ENCODE measurements at places on chromosomes 2 and 18.

DNA sequence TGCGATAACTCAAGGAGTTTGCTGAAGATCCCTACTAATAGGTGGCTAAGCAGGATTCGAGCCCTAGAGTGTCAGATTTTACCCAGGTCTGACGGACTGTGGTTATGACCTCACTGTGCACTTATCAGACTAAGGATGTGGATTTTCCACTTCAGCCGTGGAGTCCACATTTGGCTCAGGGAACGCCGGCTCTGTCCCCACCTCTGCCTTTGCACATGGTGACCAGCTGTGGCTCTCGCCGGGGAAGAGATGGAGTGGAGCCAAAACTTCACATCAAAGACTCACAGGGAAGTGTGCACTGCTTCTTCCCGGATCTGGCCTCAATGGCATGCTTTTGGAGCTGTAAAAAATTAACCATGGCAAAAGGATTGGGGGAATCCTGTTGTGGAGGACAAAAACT is 249.3 kb upstream of the APCDD1 start:
- no peak for DNase-seq

- no peak for DNase-seq
Observed at GRCh38 chr2:207051385-207051965, 112.2 kb downstream of the CPO start.

GRCh38 chr18:75142677-75143076 is 66.3 kb downstream of the PTGR3 start:
- no peak for DNase-seq

GRCh38 chr2:7530001-7530400 is 612.8 kb downstream of the RNF144A start:
- no peak for DNase-seq

GRCh38 chr2:215830304-215830703 is 183.0 kb downstream of the MREG start:
- no peak for DNase-seq

- DNase-seq: no peak
Observed at GRCh38 chr2:200625958-200626363, 40.1 kb downstream of the AOX1 start.

- DNase-seq: no peak
Observed at GRCh38 chr18:10297086-10297485, 157.3 kb upstream of the APCDD1 start.

GRCh38 chr2:120605231-120605935 is 130.3 kb upstream of the GLI2 start:
- no peak for DNase-seq

GRCh38 chr2:19547321-19547720 is 188.9 kb upstream of the OSR1 start:
- no peak for DNase-seq

DNA sequence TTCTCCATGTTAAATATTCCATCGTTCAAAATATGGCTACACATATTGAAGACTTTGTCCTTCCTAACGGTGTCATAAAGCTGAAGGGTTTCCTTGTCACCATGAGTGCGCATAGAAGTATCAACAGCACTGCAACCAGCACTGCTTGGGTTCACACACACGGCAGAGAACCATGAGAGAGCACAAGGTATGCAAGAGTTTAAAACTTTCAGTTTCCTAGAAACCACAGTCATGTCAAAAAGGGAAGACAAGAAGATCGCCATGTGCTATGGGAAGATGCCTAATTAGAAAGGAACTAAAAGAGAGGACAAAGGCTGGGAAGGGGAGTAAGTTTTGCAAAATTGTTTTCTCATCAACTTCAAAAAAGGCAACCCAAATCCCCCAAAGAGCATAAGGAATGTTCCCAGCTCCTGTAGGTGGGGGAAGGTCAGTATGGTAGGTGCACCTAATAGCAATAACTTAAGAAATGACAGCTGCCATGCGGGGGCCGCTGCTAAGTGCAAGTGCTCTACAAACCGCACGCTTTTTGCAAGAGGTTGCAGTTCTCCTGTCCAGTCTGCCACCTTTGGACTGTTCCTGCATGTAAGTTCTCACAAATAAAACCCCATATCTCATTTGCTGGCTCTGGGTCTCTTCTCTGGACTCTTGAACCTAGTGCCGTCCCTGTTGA is 136.8 kb downstream of the TMEM163 start:
- no peak for DNase-seq

DNA sequence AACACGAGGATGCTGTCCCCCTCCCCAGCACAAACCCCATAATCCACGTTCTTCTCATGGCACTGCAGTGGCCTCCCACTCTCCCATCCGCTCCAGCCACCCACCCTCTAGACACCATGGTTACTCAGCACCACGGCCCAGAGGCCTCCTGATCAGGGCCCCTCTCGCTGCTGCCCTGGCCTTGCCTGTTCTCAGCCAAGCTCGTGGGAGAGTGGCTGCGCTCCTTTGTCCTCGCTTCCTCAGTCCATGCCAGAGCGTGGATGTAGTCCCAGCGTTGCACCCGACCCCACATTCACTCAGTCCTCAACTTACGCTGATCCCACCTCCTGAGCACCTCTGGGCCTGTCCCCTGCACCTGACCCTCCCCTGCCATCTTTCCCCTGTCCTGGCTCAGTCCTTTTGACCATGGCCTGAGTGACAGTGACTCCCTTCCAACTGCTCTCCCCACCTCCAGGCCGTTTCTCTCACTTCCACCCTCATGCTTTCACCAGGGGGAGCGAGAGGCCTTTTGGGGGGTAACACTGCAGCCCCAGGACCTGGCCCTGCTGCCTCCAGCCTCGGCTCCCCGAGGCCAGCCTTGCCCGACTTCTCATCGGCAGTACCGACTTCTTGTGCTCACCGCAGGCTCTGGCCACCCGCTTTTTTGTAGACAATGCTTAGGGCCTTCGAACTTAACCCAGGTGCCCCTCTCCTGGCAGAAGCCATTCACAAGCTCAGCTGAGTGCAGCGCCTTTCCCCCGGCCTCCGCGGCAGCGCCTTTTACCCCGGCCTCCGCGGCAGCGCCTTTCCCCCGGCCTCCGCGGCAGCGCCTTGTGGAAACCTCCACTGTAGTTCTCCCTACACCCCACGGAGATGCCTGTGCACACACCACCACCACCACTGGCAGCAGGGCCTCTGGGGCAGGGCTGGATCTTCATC is 131.4 kb downstream of the CLIP4 start:
- no peak for DNase-seq

- no peak for DNase-seq
Observed at GRCh38 chr2:95149397-95149984, 10.2 kb downstream of the ZNF514 start.

GRCh38 chr18:49486606-49486952 is 455 bp downstream of the C18orf32 start:
- DNase-seq: no peak

GRCh38 chr18:51051105-51051712 is 21.2 kb downstream of the SMAD4 start:
- no peak for DNase-seq

DNA sequence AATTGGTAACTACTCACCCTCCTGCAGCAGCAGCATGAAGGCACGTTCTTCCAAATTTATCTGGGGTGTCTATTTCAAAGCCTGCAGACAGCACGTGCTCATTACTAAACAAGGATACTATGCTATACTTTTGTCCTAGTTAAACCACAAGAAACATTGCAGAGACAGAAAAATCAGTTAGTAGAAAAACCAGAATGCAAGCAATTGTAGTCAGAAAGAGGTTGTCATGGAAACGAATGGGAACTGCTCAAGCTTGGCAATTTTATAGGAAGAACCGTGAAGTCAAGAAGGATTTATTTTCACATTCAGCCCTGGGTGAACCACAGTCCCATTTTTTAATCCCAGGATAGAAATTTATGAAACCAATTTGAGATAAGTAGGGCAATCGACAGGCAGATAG is 162.2 kb upstream of the PGAP1 start:
- DNase-seq: no peak

DNA sequence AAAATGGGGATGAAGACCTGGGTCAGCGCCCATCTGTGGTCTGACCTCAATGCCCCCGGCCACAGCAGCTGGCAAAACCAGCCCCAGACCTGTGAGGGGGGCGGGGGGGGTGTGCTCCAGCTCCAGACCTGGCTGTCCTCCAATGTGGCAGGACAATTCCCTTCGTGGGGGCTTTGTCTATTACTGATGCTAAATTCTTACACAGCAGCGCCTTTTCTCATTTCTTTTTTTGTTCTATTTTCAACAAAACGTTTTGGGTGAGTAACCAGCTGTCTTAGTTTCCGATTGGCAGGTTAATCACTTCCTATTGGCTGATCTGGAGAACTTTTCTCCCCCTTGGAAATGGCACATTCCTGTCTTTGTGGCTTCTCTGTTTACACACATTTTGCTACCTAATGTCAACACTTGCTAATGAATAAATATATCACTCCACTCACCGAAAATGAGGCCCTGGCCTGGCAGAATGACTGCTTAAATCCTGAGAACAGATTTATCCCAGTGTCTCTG is 4.4 kb downstream of the SMAD7 start:
- DNase-seq: no peak

DNA sequence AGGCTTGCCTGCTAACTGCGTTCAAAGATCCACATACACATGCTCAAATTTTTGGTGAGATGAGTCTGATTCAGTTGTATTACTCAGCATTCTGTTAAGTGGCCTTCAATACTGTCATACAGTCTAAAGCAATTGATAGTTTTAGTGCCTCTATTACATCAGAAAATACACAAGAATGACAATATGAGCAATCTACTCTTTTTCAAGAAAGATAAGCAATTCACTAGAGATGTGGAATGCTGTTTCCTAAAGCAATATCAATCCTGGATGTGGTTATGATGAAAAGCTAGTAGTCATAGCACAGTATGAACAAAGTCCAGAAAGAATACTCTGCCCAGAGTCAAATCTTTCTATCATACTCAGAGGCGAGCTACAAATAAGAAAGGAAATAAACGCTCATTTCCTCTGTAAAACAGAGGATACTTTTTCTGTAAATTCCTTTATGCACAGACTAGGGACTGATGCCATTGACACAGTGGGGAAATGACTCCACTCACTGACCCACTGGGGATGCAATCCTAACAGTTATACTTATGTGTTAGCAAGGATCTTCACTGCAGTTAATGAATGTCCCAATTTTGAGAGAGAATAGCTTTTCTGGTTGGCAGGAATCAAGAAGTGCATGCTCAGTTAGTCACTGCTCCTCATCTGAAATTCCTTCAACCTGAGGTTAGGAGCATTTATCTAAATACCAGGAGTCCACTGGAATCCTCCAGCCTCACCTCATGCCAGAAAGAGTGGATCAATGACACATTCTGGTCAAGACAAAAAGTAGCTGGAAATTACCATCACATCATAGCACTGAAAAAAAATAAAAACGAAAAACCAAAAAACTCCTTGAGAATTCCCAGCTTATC is 83.3 kb downstream of the PDE11A start:
- no peak for DNase-seq

DNA sequence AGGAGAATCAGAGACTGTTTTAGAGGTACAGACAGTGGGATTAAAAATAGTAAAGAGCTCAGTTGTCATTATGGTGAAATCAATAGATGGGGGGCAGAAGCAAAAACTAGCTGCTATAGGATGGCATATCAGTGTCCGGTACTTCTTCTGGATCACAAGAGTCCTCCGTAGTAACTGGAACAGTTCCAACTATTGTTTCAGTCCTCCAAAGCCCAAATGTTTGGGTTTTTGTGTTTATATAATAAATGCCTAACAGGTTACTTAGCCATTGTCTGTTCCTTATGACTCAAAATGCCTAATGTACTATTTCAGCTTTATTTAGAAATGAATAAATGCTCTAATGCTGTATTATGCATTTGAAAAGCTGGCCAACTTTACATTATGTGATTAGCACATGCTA is 401.2 kb downstream of the PTH2R start:
- no peak for DNase-seq

GRCh38 chr2:178928077-178928476 is 120.9 kb upstream of the TTN start:
- DNase-seq: no peak

GRCh38 chr2:195604706-195605105 is 52.3 kb upstream of the SLC39A10 start:
- no peak for DNase-seq

- no peak for DNase-seq
Observed at GRCh38 chr2:76808732-76809131, 713.4 kb downstream of the LRRTM4 start.

DNA sequence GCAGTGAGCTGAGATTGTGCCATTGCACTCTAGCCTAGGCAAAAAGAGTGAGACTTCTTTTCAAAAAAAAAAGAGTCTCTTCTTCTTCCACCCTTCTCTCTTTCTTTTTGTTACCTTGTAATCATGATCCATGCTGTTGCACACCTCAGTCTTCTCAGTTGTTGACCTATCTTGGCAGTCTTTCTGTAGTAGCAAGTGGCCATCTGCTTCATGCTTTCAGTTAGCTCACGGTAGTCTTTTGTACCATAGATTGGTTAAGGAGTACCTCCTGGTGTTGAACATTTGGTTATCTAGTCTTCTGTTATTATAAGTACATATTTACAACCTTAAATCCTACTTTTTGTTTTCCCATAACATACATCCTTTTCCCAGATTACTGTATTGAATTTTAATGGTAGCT is 3.1 kb downstream of the GORASP2 start:
- DNase-seq: no peak

DNA sequence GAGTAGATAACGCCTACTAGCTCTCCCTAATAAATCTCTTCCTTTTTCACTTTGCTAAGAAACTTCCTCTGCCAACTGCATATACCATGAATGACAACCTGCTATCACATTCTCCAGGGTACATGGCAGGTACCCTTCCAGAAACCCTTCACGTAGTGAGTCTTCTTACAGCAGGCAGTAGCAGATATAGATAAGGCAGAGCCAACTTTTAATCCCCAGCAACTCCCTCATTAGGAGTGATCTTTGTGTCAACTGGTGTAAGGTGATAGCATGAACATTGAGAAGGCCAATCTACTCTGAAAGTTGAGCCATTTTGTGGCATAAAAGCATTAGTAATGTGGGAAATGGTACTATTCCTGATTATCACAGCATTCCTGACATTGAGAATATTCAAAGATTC is 5.7 kb upstream of the STK17B start:
- no peak for DNase-seq

DNA sequence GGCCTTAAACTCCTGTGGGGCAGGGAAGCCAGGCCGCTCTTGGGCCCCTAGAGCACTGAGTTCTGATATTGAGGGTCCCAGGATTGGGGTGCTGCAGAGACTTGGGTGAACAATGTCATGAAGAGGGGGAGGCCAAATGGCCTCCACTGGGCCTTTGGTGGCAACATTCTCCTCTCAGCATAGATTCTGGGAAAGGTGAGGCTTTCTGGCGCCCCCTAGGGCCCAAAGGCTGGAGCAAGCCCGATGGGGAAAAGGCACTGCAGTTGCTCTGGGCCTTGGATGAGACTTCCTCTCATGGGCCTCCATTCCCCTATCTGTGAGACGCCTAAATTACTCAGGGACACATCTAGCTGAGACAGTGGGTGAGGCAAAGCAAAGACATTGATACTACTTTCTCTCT is 84.8 kb downstream of the ACAA2 start:
- peak; percentile 62 for DNase-seq

DNA sequence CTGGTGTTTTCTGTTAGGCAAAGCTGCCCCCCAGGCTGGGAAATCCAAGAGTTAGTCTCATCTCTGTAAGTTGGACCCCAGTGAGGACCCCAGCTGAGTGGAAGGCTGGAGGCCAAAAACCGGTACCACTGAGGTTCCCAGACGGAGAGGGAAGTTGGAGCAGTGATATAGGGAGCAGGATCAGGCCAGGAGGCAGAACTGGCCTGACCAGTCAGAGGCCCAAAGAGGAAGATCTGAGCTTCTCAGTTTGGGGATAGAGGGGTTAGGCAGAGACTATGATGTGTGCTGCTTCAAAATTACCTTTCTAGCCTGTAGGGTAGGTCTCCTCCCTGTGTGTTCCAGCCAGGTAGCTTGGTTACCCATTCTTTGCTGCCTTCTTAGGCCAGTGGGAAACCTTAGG is 4.6 kb upstream of the RNF181 start:
- DNase-seq: no peak

GRCh38 chr2:117470311-117471095 is 344.0 kb upstream of the DDX18 start:
- peak; percentile 18 for DNase-seq

Measured in stimulated activated naive CD8-positive, alpha-beta T cell treated with anti-CD3 and anti-CD28 coated beads, Interleukin-15, Interleukin-2, amounts not matched to agents 100 U/mL and 50 U/mL, for 24 hours (primary cell).